ENCODE measurements at places on chromosomes 1 and 21. TPM values are rescaled to one million over a fixed set of nuclear protein-coding genes. Genes with fewer than 3 reads are reported as not detected.

DNA sequence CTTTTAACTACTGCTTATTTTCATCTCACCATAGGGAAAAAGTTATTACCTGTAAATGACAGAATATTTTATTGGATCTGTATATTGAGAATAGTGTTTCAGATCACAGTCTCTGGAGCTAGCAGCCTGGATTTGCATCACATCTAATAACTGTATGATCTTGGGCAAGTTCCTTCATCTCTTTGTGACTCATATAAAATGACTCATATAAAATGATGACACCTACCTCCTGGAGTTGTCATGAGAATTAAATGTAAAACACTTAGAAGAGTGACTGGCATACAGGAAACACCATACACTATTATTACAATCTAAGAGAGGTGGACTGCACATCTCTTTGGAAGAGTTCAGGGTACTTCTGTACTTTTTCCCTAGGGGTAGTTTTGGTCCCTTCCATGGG, 421.3 kb downstream of the NEGR1 start:
- DNase-seq, result no peak

CLEC20A gene
- polyA plus RNA-seq, result 0.29 TPM

GRCh38 chr1:221723018-221723847, 18.7 kb downstream of the DUSP10 start:
- DNase-seq, result no peak

CYP4A11 gene
- 30.0 TPM for polyA plus RNA-seq

- DNase-seq, result no peak
Observed at GRCh38 chr1:160427625-160428024, 27.3 kb downstream of the VANGL2 start.
